GM12878 (cell line): ENCODE measurements at places on chromosomes 6 and 20. TPM values are rescaled to one million over a fixed set of nuclear protein-coding genes. Genes with fewer than 3 reads are reported as not detected.

The GSTA4 gene
- total RNA-seq = 3.4 and 4.7 TPM in 2 replicates

The SYCP2 gene
- total RNA-seq = 0.13 TPM in 2 replicates

The STX11 gene
- total RNA-seq = 20.9 and 23.2 TPM in 2 replicates

The SLC32A1 gene
- not detected in 2 replicates for total RNA-seq

The SASH1 gene
- total RNA-seq = 0.21 and 0.45 TPM in 2 replicates

The SLC22A2 gene
- total RNA-seq = not detected in 2 replicates

The MAPK13 gene
- total RNA-seq = 48.0 and 52.5 TPM in 2 replicates

The CHRNA4 gene
- 0.21 and 0.41 TPM in 2 replicates for total RNA-seq

The C6orf118 gene
- total RNA-seq = not detected in 2 replicates

The TEAD3 gene
- 0.28 TPM in 1 of 2 replicates, not detected in the other for total RNA-seq

The TMEM14B gene
- 80.5 and 90.0 TPM in 2 replicates for total RNA-seq

The LTB gene
- 46.8 and 50.9 TPM in 2 replicates for total RNA-seq

The PRICKLE4 gene
- total RNA-seq = 0.37 TPM in 1 of 2 replicates, not detected in the other

The TXLNB gene
- 0.21 TPM in 2 replicates for total RNA-seq

The UTRN gene
- 29.2 and 33.2 TPM in 2 replicates for total RNA-seq
